ENCODE measurements at places on chromosomes 4 and X. TPM values are rescaled to one million over a fixed set of nuclear protein-coding genes. Genes with fewer than 3 reads are reported as not detected.

The GALNTL6 gene
- total RNA-seq: 0.35 TPM

The PNCK gene
- not detected for total RNA-seq

The RNF212 gene
- total RNA-seq: 0.29 TPM

The IQCM gene
- not detected for total RNA-seq

The XG gene
- not detected for total RNA-seq

DNA sequence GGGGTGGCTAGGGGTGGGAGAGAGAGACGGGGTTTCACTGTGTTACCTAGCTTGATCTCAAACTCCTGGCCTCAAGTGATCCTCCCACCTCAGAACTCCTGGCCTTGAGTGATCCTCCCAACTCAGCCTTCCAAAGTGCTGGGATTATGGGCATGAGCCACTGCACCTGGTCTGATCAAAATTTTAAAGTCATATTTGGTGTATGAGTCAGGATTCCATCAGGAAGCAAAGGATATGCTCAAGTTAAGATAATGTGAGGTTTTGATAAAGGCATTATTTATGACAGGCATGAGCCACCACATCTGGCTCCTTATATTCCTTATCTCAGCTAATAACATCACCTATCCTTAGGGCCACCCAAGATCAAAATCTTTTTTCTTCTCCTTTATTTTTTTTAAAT lies 182.0 kb downstream of the SLC4A4 start:
- DNase-seq: no peak

DNA sequence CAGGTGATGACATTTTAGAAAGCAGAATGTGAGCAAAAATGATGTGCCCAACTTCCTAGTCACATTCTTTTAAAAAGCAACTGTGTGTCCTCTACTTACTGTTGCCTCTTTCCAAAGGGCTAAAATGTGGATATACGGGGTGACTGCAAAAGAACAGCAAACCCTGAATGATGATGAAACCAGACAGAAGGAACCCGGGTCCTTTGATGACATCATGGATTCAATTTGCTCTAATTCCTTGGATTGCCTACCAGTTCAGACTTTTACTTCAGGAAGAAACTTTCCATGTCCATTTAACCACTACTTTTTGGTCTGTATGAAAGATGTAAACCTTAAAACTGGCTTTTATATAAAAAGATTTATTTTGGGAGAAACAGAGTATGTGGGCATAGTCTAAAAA lies 190.9 kb upstream of the MAB21L2 start:
- DNase-seq: no peak

DNA sequence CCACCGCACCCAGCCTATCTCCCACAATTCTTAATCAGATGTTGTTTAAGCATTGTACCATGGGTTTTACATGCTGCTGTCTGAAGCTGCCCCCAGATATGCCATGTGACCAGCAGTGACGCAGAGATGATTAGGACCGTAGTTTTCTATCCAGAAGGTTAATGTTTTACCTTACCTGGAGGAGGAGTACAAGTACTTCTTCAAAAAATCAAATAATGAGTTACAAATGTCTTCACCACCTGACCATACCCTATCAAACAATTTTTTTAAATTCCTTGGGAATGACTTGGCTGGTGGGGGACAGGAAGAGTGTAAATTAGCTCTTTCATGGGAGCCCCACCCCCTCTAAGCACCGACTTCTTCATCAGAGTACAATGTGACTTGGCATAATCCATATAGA lies 16.2 kb upstream of the SGMS2 start:
- no peak for DNase-seq

- DNase-seq: no peak
These were observed 32.3 kb upstream of the ZFX start for GRCh38 chrX:24117258-24117657.
